ENCODE measurements at places on chromosomes 2 and 18.
A peak's percentile ranks its signal among the peaks of the same experiment; 100 is the strongest.

- no peak for DNase-seq
These were observed 103.8 kb downstream of the TRIM43 start for GRCh38 chr2:95695613-95696012.

GRCh38 chr2:168431301-168432024, 24.6 kb upstream of the CERS6 start:
- no peak for DNase-seq

GRCh38 chr2:2264416-2264815, 66.7 kb downstream of the MYT1L start:
- no peak for DNase-seq

- no peak for DNase-seq
These were observed 80.3 kb downstream of the TPO start for GRCh38 chr2:1493431-1494126.

- no peak for DNase-seq
These were observed 40.4 kb upstream of the FAM124B start for GRCh38 chr2:224442071-224442967.

GRCh38 chr2:16184341-16184890, 244.1 kb downstream of the MYCN start:
- no peak for DNase-seq

DNA sequence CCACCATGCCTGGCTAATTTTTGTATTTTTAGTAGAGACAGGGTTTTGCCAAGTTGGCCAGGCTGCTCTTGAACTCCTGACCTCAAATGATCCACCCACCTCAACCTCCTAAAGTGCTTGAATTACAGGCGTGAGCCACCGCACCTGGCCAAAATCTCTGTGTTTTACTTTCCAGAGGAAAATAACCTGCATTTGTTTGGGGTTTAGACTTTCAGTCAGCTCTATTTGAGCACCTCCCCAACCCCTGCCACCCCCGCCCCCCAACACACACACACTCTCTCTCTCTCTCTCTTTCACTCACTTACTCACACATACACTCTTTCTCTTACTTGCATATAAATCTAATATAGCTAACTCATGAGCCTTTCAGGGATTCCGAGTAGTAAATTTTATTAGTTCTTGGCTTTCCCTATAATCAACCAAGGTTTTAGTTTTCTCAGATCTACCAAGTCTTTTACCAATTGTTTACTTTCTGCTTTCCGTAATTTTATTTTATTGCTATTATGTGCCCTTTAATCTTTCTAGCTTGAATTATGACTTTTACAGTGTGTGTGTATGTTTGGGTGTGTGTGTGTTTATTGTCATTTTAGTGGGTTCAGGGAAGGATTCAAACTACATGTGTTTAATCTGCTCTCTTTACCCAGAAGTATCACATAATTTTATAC, 24.5 kb downstream of the MFSD6 start:
- no peak for DNase-seq

GRCh38 chr2:238427435-238428162, 872 bp downstream of the ASB1 start:
- no peak for DNase-seq

DNA sequence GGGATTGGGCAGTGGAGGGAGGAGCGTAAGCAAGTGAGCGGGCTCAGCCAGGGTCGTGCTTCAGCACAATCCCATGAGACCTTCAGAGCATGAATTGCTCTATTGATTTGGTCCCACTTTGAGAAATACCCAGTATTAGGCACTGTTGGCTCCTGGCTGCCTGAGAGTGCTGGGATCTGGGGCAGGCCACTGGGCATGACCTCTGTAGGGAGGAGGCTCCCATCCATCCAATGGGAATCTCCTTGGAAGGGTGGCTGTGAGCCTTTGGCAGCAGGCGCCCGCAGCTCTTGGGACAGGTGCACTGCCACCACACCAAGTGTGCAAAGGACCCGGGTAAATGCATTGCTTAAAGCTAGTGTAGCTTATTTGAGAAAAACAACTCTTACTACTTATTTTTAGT, 137.5 kb downstream of the LDLRAD4 start:
- no peak for DNase-seq

- no peak for DNase-seq
These were observed 1089.5 kb downstream of the LRP1B start for GRCh38 chr2:141041281-141041680.

GRCh38 chr2:64114912-64115277, 29.3 kb downstream of the PELI1 start:
- DNase-seq, result no peak

DNA sequence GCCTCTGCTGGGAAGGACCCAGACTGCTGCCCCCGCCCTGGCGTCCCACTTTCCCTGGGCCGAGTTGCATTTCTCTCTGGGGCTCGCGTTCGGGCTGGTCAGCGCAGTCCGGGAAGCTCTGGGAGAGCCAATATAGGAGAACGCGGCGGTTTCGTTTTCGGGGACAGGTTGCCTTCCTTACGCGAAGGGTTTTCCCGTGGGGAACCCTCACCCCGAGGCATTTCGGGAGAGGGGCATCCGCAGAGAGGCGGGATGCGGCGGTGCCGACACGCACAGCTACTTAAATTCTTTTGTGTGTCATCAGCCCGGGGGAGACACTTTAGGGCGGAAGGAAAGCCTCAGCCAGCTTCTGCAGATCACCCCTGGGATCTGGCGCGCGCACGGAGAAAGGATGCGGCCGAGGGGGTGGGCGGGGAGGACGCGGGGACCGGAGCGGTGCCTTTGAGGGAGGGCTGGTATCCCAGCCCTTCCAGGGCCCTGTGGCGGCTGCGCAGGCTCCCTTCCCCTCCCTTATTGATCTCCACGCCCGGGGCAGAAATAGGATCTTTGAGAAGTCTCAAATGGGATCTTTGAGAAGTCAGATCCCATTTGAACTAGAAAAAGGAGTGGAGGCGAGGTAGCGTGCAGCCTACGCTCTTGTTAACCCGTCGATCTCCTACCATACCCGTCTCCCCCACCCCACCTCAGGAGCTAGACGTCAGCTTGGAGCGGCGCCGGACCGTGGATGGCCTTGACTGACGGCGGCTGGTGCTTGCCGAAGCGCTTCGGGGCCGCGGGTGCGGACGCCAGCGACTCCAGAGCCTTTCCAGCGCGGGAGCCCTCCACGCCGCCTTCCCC, 1.2 kb downstream of the GATA6 start:
- DNase-seq, result no peak

- no peak for DNase-seq
These were observed 110.8 kb downstream of the FMNL2 start for GRCh38 chr2:152445791-152446201.

- no peak for DNase-seq
These were observed 787.2 kb downstream of the METTL4 start for GRCh38 chr18:1784113-1784512.

DNA sequence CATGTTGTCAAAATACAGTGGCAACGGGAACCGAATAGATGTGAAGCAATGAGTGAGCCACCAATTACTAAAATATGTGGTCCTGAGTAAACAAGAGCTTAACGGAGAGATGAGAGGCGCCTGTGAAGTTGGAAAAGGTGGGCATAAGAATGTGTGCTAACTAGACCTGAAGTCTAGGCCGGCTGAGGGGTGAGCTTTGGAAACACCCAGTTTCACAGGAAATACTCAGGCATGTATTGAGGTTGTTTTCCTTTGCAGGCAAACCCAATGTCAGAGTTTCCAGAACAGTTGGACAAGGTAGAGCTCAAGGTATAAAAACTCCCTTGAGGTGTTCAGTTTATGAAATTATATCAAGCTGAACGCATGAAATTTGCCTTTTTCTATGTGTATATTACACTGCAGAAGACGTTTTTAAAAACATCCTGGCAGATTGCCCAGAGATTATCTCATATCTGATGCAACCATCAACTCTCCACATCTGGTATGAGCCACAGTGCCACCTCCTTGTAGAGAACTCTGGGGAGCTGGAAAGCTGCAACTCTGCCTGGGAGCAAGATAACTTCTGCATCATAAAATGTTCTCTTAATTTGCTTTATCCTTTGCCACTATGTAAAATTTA, 3.9 kb upstream of the WDSUB1 start:
- no peak for DNase-seq

DNA sequence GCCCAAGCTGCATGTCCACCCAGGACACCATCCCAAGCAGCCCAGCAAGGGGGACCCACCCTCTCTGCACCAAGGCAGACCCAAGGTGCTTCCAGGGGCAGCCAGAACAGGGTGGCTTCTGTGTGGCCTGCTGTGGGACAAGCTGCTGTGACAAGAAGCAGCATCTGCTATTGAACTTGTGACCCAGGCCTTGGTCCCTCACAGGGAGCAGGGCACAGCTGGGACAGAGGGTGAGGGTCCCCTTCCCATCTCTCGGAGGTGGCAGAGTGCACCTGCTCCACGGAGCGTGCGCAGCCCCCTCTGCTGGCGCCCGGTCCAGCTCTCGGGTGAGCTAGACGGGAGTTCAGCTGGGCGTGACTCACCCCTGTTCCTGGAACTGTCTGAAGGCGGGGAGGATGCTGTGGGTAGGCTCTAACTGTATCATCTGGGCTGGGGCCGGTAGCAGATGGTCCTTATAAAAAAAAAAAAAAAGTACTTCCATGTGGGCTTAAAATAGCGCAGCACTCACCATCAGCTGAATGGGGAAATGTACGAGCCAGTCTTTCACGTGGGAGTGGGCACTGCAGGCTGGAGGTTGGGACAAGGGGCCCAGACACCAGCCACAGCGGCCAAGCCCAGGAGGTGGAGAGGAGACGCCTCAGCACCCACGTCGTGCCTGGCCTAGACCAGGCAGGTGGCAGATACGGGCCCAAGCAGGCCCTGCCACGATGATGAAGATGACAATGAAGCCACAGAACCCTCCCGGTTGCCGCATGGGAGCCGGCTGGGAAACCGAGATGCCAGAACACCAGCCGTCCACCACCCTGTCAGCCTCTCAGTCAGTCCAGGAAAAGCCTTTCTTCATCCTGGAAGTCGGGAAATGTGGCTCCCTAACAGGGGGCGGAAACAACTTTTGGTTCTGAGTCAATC, 136.8 kb upstream of the ID2 start:
- peak; percentile 78 for DNase-seq

- no peak for DNase-seq
These were observed 61.1 kb downstream of the ASB1 start for GRCh38 chr2:238487652-238488346.
